ENCODE measurements at places on chromosomes 16 and 17. TPM values are rescaled to one million over a fixed set of nuclear protein-coding genes. Genes with fewer than 3 reads are reported as not detected.

GRCh38 chr17:57110152-57110542 lies 25.1 kb downstream of the AKAP1 start:
- no peak for DNase-seq
- H3K27ac ChIP-seq, result no peak overlapping the region
- H3K36me3 ChIP-seq, result peaks cover 10% of the 10 kb centered on the region
- H3K4me1 ChIP-seq, result no peaks in the 10 kb centered on the region

GRCh38 chr16:58614860-58615259 lies 14.8 kb downstream of the CNOT1 start:
- no peak for DNase-seq
- H3K36me3 ChIP-seq, result peaks cover 36% of the 10 kb centered on the region
- H3K4me3 ChIP-seq, result no peak overlapping the region

GRCh38 chr17:55420776-55421178 lies 858 bp downstream of the MMD start:
- H3K4me1 ChIP-seq, result peaks cover 9% of the 10 kb centered on the region
- peak overlapping the region; percentile 60 for H3K4me3 ChIP-seq
- DNase-seq, result peak; percentile 19
- H3K36me3 ChIP-seq, result no peaks in the 10 kb centered on the region

- no peak for DNase-seq
- H3K4me1 ChIP-seq, result no peaks in the 10 kb centered on the region
Measured at GRCh38 chr17:69735285-69735684, 320.8 kb downstream of the MAP2K6 start.

- peaks cover 16% of the 10 kb centered on the region for H3K4me1 ChIP-seq
- no peak overlapping the region for H3K27ac ChIP-seq
- H3K36me3 ChIP-seq, result no peaks in the 10 kb centered on the region
- H3K27me3 ChIP-seq, result no peaks in the 10 kb centered on the region
- H3K4me3 ChIP-seq, result no peak overlapping the region
- no peak for DNase-seq
Measured at GRCh38 chr17:44840274-44840673, 7.4 kb upstream of the HIGD1B start.

DNA sequence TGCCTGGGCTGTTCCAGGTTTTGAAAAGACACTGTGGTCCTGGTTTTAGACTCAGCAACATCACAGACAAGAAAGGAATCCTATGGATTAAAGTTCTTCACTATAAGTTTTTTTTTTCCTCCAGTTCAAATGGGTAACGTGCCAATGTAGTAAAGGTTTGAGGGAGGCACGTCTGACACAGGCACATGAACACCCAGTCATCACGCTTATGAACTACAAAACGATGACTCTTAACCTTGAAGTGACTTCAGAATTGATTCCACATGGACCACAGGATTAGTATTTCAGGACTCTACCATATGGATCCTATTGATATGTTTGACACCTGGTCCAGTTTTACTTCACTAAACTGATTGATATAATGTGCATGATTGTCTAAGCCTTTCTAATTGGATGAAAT lies 2.3 kb downstream of the PRMT7 start:
- no peak overlapping the region for H3K27ac ChIP-seq
- H3K27me3 ChIP-seq, result no peaks in the 10 kb centered on the region
- peaks cover 23% of the 10 kb centered on the region for H3K4me1 ChIP-seq
- no peak overlapping the region for H3K4me3 ChIP-seq
- peaks cover 57% of the 10 kb centered on the region for H3K36me3 ChIP-seq
- DNase-seq, result no peak

GRCh38 chr16:78212674-78213073 lies 113.2 kb downstream of the WWOX start:
- H3K4me1 ChIP-seq, result no peaks in the 10 kb centered on the region
- DNase-seq, result no peak
- H3K36me3 ChIP-seq, result no peaks in the 10 kb centered on the region
- H3K4me3 ChIP-seq, result no peak overlapping the region
- H3K27me3 ChIP-seq, result no peaks in the 10 kb centered on the region

DNA sequence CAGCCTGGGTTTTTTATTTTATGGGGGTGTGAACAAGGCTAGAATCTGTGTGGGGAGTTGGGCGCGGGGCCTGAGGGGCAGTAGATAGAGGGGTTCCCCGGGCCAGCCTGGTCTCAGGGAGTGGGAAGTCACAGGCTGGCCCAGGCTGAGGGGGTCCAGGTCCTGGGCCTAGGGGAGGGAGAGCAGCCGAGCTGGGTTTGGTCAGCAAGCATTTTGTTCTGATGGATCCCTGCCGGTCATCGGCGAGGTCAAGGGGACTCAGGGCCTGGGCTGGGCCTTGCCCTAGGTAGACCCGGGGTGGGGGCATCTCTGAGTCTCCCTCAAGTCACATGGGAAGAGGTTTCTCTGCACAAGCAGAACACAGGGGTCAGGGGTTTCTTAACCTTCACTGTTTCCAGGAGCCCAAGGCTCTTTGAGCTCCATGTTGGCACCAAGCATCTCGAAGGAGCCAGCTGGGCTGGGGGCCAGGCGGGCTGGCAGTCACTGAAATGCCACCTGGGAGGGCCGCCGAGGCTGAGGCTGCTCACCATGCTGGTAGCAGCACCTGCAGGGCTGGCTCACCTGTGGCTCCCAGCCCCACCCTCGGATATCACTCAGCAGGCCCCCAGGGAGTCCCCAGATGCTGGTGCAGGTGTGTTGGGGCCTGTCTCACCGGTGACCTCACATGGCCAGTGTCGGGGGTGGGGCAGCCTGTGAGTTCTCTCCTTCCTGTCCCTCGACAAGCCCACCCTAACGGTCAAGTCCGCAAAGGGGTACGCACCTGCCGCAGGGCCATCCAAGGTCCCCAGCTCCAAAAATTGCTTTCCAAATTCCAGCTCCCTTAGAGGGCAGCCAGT lies 41.0 kb downstream of the SLC7A5 start:
- H3K27ac ChIP-seq, result no peak overlapping the region
- peaks cover 3% of the 10 kb centered on the region for H3K4me1 ChIP-seq
- no peaks in the 10 kb centered on the region for H3K27me3 ChIP-seq
- H3K4me3 ChIP-seq, result no peak overlapping the region

- H3K4me1 ChIP-seq, result no peaks in the 10 kb centered on the region
- DNase-seq, result no peak
- H3K36me3 ChIP-seq, result peaks cover 3% of the 10 kb centered on the region
- no peaks in the 10 kb centered on the region for H3K27me3 ChIP-seq
- H3K27ac ChIP-seq, result no peak overlapping the region
Measured at GRCh38 chr17:60905709-60906108, 228.1 kb downstream of the BCAS3 start.

DNA sequence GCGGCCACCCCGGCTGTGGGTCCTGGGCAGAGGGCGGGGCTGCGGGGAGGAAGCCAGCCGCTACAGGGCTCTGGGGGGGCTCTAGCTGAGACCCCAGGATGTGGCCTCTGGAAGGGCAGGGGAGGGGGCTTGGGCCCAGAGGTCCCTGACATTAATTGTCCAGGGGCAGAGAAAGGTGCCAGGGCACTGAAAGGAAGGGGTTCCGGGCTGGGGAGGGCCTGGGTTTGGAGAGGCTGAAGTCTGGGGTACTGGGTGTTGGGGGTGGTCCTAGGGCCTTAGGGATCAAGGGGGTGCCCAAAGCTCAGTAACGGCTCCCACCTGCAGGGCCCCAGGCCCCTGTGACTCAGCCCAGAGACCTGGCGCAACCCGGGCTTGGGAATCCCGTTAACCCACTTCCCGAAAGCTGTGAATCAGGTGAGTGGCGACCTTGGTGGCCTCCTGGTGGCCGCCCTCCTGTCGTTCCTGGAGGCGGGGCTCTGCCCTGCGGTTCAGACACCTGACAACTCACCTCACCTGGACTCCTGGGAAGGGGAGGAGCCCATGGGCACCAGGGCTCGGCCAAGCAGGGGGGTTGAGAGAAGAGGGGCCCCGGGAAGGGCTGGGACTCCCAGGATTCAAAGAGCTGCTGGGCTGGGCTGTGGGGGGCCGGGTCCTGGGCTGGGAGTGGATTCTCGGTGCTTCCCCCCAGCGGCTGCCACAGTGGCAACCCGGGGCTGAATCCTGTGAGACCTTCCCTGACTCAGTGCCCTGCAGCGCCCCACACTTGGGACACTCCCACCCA lies 465 bp upstream of the PRSS22 start:
- no peaks in the 10 kb centered on the region for H3K4me1 ChIP-seq
- H3K36me3 ChIP-seq, result no peaks in the 10 kb centered on the region
- H3K4me3 ChIP-seq, result no peak overlapping the region
- no peak for DNase-seq
- H3K27me3 ChIP-seq, result peaks cover 55% of the 10 kb centered on the region

DNA sequence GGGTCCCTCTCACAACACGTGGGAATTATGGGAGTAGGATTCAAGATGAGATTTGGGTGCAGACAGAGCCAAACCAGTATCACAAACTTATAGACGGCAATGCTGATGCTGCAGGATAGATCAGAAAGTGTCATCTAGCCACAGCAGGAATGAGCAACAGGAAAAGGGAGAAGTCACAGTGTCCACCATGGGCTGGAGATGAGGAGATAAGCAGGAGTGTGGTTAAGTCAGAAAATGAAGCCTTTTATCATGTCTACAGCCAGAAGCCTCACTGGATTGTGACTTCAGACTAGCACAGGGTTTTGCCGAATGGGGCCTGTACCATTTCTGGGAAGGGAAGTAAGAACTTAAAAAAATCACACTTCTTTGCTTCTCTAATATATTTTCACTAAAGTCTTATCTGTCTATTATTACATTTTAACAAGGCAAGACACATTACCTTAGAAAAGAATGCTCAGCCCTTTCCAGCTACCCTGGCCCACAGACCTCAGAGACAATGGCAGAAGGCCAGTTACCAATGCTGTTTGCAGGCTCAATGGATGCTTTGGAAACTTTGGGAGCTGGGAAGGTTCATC lies 490.2 kb upstream of the SALL1 start:
- H3K27ac ChIP-seq, result no peak overlapping the region
- no peaks in the 10 kb centered on the region for H3K36me3 ChIP-seq
- H3K4me1 ChIP-seq, result no peaks in the 10 kb centered on the region
- no peak for DNase-seq

- H3K4me3 ChIP-seq, result no peak overlapping the region
- no peaks in the 10 kb centered on the region for H3K4me1 ChIP-seq
- DNase-seq, result no peak
- no peaks in the 10 kb centered on the region for H3K36me3 ChIP-seq
Measured at GRCh38 chr17:76948726-76949342, 80.6 kb downstream of the MGAT5B start.

DNA sequence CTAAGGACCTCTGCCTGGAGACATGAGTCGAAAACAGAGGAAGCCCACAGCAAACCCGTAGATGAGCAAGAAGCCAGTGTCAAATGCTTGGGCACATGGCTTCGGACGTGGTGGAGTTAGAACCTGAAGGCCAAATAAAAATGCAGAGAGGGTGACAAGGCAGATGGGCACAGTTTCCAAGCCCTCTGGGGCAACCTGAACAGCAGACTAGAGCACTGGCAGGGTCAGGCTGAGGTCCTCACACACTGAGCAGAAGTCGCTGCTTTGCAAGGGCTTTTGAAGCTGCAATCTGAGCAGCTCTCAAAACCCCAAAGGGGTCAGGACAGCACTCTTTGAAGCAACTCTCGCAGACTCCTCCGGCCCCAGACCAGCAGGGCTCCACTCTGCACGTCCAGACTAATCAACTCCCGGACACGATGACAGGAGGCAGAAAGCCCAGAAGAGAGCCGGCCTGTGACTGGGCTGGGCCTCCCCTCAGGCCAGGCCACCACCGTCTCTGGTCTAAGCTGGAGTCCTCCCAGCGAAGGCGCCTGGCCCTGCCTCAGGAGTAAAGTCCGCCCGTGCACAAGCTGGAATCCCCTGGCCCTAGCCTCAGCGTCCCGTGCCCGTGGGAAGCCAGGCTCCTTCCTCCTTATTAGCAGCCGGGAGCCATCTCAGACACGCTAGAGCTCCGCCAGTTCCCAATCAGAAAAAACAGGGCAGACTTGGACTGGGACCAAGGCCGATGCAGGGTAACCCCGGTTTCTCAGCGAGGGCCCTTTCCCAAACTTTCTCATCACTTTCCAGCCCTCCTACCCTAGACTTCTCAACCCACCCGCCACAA lies 924 bp downstream of the SMARCD2 start:
- no peaks in the 10 kb centered on the region for H3K27me3 ChIP-seq
- H3K36me3 ChIP-seq, result peaks cover 19% of the 10 kb centered on the region
- peak overlapping the region; percentile 68 for H3K27ac ChIP-seq
- peaks cover 48% of the 10 kb centered on the region for H3K4me1 ChIP-seq
- H3K4me3 ChIP-seq, result peak overlapping the region; percentile 89
- peak; percentile 33 for DNase-seq

DNA sequence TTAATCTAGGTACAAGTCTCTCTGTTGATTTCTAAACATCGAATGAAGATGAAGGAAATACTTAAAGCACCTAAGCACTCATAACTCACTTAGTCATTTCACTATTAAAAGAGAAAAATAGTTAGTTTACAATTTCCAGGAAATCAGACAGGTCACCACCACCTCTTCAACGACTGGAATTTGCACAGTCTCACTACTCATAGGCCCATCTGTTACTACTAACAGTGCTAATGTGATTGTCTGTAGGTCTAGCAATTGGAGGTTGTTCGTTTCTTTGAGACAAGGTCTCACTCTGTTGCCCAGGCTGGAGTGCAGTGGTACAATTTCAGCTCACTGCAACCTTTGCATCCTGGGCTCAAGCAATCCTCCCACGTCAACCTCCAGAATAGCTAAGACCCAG lies 444.6 kb downstream of the MAF start:
- no peak for DNase-seq
- peaks cover 11% of the 10 kb centered on the region for H3K4me1 ChIP-seq
- no peak overlapping the region for H3K4me3 ChIP-seq
- no peaks in the 10 kb centered on the region for H3K36me3 ChIP-seq
- H3K27me3 ChIP-seq, result no peaks in the 10 kb centered on the region

GRCh38 chr16:56658327-56658875 lies 642 bp downstream of the MT1F start:
- no peak overlapping the region for H3K27ac ChIP-seq
- H3K4me1 ChIP-seq, result peaks cover 16% of the 10 kb centered on the region
- no peak for DNase-seq
- no peaks in the 10 kb centered on the region for H3K36me3 ChIP-seq
- peaks cover 42% of the 10 kb centered on the region for H3K27me3 ChIP-seq
- H3K4me3 ChIP-seq, result peak overlapping the region; percentile 65

- no peaks in the 10 kb centered on the region for H3K4me1 ChIP-seq
- H3K27ac ChIP-seq, result no peak overlapping the region
- peaks cover 6% of the 10 kb centered on the region for H3K27me3 ChIP-seq
- no peak for DNase-seq
- no peaks in the 10 kb centered on the region for H3K36me3 ChIP-seq
Measured at GRCh38 chr17:41061964-41062363, 2.0 kb upstream of the KRTAP2-3 start.

SLC13A2 gene
- polyA plus RNA-seq, result 0.09 TPM

DOC2B gene
- polyA plus RNA-seq, result 4.4 TPM

FA2H gene
- 2.9 TPM for polyA plus RNA-seq

DNAH3 gene
- polyA plus RNA-seq, result 0.30 TPM

CBFA2T3 gene
- 19.1 TPM for polyA plus RNA-seq
